ENCODE measurements at places on chromosomes 1 and 21.

DNA sequence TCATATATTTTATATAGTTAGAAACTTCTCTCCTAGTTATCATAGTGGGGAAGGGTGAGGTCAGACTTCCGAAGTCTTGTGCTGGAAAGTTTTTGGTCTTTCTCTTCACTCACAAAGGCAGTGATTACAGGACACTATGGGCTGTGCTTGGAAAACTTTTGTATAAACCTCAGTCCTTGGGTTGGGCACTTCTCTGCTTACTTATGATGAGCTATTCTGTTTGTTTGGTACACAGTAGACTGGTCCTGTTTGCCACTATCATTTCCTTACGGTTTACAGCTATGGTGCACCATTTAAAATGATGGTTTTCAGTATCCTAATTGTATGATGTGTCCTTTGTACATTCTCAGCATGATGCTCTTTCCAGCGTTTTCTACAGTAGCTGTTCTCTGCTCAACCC is 75.5 kb downstream of the MAP3K7CL start:
- no peak for DNase-seq

- no peak for DNase-seq
Measured at GRCh38 chr1:166079276-166079675, 87.5 kb downstream of the FAM78B start.

GRCh38 chr1:112044745-112045144 is 55.3 kb upstream of the KCND3 start:
- no peak for DNase-seq

- DNase-seq = no peak
Measured at GRCh38 chr1:91736715-91737615, 149.0 kb downstream of the TGFBR3 start.

DNA sequence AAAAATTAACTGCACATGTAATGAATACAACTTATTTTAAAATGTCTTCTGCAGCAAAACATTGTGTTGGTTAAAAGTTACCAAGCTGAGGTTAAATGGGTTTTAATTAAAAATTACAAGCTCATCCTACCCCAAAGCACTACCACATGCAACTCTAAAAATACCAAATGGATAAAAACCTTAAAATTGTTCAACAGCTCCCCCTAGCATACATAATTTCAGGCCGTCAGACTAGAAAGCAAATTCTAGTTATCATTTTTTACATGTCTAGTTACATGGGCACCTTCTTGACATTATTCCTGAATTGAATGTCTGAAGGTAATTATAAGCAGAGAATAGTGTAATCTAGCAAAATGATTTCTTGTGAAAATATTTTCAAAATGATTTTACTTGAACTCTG is 176.5 kb downstream of the C1orf21 start:
- DNase-seq = peak; percentile 1

GRCh38 chr21:32494934-32495709 is 82.6 kb downstream of the EVA1C start:
- DNase-seq = no peak

DNA sequence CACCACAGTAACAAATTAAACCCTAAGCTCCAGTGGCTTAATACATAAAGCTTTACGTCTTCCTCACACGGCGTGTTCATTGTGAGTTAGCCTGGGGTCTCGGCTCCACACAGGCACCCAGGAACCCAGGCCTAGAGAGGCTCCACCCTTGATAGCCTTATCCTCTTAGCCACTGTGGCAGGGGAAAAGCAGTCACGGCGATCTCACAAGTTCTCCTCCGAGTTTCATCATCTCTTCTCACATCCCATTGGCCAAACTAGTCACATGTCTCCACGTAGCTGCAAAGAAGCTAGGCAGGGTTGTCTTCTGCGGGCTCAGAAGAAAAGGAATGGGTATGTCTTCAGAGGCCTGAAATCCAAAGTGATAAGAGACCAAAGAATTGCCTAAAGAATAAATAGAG is 122.3 kb upstream of the GRIK3 start:
- DNase-seq = no peak

GRCh38 chr1:1130206-1131120 is 14.6 kb upstream of the C1orf159 start:
- DNase-seq = no peak

- no peak for DNase-seq
Measured at GRCh38 chr1:204359131-204359473, 627 bp downstream of the PLEKHA6 start.

DNA sequence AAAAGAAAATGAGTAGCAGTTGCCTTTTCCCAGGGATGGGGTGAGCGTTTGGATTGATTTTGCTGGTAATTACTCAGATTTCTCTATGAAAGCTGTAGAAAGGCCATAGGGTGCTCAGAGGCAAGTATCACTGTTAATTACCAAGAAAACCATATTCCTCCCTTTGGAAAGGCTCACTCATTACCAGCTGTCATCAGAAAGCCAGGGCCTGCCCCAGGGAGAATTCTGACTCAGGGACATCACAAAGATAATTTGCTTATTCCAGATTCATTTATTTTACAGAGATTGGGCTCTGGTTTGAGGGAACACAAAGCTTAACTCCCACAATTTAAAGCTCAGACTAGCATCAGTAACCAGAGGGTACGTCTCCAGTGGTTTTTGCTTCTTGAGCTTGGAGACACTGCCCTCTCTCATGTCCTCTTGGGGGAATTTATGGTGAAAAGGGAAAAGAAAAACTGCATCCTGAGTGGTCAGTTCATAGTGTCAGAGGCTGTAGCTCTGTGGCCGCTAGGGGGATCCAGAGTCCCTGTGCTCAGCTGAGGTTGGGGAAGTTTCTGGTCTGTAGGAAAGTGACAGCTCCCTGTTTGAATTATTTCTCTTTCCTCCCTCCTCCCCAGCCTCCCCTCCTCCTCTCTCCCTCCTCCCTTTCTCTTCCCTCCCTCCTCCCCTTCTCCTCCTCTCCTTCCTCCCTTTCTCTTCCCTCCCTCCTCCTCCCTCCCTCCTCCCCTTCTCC is 204.3 kb downstream of the KCNJ6 start:
- DNase-seq = peak; percentile 5

DNA sequence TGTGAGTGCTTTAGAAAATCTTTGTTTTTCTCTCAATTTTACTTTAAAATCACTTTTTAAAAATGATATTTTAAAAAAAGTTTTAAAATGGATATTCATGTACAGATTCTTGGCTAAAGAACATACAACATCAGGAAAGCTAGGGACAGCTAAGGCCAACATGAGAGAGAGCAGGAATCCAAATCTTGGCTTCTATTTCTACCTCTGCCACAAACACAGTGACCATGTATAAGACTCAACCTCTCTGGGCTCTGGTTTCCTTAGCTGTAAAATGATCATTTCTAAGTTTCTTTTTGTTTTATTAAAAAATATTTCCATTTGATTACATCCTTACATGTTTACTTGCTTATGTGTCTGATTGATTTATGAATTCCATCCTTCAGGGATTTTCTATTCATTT is 1.2 kb downstream of the VCAM1 start:
- DNase-seq = no peak
